ENCODE measurements at places on chromosomes 12 and 14.

DNA sequence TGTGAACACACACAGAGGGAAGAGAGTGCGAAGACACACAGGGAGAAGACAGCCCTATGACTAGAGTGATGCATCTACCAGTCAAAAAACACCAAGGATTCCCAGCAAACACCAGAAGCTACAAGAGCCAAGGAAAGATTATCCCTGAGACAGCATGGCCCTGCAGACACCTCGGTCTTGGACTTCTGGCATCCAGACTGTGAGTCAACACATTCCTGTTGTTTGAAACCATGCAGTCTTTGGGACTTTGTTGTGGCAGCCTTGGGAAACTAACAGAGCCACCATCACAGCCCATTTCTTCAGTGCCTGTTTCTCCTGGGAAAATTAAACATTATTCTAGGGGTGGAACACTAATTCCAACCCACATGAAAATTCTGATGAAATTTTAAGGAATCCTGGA lies 220.6 kb downstream of the GXYLT1 start:
- DNase-seq: no peak

- no peak for DNase-seq
Measured at GRCh38 chr14:90600619-90601018, 203.8 kb downstream of the CALM1 start.

DNA sequence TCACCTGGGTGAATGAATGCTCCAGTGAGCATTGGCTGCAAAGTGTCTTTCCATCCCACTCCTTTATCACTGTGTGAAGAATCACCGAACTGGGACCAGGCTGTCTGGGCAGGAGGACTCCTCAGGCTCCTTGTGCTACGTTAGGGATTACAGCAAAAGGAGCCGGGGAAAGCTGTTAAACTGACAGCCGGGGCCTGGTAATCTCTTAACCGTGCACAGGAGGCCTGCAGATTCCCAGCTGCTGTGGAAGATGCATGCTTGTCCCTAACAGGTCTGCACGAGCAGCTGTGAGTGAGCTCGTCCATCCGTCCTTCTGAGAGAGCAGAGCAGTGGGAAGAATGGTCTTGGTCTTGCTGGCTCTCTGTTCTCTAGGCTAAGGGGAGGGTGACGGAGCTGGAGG lies 231.5 kb downstream of the AACS start:
- DNase-seq: no peak

DNA sequence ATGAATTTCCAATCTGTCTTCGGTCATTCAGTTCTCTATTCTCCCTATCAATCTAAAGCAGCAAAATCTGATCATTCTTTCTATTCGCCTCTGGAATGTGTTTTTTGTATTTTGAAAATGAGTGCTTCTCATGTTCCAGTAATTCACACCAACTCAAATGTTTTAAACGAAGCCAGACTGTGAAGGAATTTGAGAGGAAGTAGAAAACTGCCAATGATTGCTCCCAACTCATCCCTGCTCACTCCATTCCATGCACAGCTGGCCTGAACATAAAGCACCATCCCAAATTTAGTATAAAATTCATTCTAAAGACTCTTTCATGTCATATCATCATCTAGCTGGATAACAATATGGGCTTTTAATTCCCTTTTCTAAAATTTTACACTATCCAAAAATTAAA lies 123.8 kb downstream of the DUSP6 start:
- DNase-seq: no peak

DNA sequence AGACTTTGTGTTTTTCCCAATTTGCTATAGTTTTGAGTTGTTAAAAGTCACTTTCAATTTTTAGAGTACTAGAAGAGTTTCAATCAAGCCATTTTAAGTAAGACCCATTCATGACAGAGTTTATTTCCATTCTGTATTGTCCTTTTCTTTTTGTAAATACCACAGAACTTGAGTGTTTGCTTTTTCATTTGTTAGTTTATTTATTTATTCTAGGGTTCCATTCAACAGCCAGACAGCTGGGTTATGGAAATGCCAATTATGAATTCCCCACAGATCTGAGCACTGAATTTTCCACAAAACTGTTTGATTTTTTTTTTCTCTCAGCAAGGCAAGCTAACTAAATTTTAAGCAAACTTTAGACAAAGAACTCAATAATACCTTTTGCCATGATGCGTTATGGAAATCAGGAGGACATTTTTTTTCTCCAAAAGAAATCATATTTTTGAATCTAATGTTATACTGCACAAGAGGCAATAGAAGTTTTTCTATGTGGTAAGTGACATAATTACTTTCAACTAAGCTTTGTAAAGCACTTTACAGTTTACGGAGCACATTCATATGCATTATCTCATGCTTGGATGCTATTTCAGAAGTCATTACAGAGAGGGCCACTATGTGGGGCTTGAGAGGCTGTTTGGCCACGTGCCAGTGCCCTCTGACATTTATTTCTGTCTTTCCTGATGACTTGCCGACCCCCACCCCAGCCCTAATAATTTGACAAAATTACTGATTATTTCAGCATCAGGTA lies 181.5 kb downstream of the VRK1 start:
- DNase-seq: no peak

DNA sequence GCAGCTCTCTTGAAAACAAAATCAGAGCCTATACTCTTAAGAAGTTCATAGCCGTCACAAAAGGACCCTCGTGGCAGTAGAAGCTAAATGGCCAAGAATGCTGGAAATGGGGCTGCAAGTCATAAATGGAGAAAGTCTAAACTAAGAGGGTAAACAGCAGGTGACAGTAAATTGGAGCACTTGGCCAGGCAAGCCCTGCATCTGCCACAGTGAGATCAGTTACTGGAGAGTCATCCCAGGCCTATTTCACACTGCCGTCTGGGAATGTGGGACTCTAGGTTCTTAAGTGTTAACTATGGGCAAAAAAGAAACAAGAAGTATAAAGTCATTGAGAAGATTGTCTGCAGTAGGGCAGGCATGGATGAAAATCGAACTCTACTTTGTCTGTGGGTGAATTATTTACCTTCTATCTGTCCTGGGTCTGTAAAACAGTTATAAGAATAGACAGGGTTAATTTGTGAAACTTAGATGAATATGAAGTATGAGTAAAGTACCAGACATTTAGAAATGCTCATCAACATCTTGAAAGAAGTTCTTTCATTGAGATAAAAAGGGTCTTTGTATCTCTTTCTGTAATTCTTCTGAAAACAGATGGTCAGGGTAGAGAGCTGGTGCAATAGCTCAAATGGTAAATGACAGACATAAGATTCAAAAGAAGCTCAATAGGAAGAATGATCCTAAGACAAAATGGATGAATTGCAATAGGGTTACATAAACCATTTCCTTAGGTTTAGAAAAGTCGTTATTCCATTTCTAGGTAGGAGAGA lies 792.5 kb downstream of the DIO2 start:
- DNase-seq: no peak
